CD8-positive, alpha-beta memory T cell (primary cell): ENCODE measurements at places on chromosomes 7 and 10. TPM values are rescaled to one million over a fixed set of nuclear protein-coding genes. Genes with fewer than 3 reads are reported as not detected.

DNA sequence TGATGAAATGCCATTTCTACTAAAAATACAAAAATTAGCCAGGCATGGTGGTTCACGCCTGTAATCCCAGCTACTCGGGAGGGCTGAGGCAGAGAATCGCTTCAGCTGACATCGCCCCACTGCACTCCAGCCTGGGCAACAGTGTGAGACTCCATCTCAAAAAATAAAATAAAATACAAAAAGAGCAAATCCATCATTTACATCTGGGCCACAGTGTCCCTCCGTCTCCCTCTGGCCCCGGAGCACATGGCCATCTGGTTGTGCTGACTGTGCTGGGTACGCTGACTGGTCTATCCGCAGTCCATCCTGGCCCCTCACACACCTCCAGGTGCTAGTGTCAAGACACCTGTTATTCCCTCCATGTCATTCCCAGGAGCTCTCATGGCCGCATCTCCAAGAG, 42.1 kb downstream of the KCNH2 start:
- no peak for DNase-seq

DNA sequence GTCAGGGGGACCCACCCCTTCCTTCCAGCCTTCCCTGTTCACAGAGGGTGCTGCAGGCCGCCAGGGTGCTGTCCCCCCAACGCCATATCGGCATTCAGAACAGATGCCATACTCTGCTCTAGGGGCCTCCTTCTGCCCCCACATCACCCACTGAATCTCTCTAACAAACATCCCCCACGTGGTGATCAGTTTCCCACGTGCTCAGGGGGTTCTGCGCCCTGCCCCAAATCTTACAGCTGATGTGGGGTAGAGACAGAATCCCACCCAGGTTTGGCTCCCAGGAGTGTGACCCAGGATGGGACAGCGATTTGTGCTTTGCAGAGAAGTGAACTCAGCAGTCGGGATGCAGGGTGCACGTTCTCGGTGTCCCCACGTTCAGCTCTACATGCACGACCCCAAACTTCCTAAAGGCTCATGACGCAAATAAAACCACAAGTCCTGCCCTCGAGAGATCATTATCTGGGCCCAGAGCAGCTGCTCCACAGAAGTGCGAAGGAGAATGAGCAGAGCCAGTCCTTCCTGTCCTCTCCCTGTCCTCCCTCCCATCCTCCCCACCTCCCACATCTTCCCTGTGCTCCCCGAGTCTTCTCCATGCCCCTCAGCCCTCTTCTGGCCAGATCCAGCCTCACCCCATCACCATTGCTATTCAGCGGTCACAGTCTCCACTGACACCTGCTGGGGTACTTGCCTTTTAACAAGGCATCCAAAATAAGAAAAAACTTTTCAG, 423.4 kb downstream of the DNAJB6 start:
- DNase-seq, result peak; percentile 31

DNA sequence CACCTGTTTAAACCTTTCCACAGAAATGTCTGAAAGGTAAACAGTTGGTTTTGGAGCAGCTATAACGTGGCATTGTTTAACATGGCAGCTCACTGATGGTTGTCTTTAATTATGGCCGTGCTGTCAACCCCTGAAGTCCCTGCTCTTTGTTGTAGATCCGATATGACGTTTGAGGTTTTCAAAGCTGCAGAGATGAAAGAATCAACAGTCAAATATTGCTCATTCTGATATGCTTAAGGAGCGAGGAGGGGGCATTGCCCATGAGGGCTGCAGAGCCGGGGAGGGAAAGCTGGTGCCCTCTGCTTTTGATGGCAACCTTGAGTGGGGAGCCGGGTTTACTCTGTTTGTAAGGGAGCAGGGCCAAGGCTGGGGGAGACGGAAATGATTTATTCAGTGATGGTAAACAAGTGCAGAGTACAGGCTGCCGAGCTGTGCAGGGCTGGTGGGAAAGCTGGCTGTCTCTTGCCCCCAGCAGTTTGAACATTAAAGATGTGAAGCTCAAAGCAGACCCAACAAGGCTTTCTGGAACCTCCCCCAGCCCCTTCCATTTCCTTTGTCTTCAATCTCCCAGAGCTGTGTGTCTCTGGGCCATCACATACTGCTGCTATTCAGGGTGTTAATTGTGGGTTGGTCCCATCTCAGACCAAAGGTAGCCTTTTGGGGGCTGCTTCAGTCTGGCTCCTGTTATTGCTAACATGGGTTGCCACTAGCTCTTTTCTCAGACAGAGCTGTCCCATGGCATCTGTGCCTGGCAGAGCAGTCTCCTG, 345.5 kb downstream of the LRMDA start:
- no peak for DNase-seq

GRCh38 chr7:79998363-79998762, 136.3 kb upstream of the GNAI1 start:
- DNase-seq, result no peak

DNA sequence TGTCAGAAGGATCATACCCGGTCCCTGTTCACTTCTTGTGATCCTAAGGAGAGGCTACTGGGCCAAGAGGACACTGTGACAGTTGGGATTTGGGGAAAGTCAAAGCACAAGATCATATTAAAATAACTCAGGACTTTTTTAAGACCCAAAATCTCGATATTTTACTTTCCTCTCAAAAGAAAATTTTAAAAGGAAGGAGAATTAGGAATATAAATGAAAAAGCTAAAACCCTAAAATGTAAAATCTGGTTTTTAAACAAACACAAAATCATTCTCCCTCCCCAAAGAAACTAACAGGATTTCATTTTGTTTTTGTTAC, 36.4 kb downstream of the ALOX5 start:
- no peak for DNase-seq

- DNase-seq, result no peak
Observed at GRCh38 chr7:93119191-93119905, 1.6 kb upstream of the SAMD9 start.

DNA sequence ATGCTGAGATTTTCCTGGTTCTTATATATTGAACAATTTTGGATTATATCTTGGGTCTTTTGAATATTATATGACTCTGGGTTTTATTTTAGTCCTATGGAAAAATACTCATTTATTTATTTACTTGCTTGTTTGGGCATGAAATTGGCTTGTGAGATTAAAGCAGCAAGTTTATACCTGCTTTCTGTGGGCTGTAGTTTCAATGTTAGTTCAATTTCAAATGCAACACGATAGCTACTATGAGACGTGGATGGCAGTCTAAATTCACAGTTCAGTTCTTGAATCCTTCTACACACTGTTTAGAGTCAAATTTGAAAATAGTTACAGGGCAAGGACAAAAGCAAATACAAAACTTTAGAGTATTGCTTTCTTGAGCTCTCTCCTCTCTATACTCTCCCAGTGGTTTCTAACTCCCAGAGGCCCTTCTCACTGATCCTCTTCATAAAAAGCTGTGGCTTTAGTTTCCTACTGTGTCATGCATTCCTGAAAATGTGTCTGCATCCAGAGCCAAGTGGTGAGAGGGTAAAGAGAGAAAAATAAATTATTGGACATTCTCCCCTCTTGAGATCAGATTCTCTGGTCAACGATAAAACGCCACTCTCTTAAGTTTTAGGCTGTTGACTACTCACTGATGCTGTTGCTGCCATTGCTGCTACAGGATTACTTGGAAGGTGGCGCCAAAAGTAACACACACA, 34.4 kb downstream of the POLR1F start:
- no peak for DNase-seq

DNA sequence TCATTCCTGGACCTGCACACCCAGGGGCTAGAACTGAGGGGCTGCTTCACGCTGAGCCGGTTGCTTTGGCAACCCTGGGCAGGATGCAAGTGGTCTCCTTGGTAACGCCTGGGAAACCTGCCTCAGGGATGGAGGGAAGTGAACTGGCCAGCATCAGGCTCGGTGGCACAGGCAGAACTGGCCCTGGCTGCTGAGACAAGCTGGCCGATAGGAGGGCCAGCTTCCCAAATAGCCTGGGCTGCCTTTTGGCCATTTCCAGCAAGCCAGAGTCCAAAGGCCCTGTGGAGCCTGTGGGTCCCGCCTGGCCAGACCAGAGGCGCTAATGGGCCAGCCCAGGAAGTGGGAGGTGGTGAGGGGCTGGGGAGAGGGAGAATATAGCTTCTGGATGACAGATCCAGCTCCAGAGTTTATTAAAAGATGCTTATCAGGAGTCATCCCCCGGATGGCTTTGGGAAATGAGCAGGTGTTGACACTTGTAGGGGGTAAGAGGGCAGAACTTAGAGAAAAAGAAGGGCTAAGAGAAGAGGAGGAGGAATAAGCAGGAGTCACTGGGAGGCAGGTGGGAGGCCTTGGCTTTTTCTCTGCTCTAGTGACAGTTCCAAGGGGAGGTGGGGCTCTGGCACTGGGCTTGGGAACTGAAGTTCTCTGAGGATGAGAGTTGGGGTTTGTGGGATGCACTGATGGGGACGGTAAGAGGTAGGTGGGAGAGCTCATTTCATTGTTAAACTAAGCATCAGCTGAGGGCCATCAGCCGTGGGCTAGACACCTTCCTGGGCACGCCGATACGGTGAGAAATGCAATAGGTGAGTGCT, 9.6 kb downstream of the NEURL1 start:
- DNase-seq, result no peak

- DNase-seq, result no peak
Observed at GRCh38 chr7:29612596-29612995, 49.0 kb downstream of the PRR15 start.

Gene SPOCK2
- 63.0 TPM for total RNA-seq

Gene RBM20
- 0.07 TPM for total RNA-seq
